ENCODE measurements at places on chromosomes 2 and 18.

DNA sequence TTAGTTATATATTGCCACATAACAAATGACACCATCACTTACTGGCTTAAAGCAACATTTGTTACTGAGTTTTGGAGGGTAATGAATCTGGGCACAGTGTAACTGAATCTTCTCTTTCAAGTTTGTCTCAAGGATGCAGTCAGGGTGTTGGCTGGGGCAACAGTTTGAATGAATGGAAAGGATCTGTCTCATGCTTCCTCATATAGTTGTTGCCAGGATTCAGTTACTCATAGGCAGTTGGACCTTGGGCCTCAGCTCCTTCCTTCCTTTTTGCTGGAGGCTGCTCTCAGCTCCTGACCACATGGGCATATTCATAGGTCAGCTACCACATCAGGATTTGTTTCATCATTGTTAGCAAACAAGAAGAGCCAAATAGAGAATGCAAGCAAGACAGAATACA, 466.1 kb upstream of the MC4R start:
- DNase-seq = no peak

DNA sequence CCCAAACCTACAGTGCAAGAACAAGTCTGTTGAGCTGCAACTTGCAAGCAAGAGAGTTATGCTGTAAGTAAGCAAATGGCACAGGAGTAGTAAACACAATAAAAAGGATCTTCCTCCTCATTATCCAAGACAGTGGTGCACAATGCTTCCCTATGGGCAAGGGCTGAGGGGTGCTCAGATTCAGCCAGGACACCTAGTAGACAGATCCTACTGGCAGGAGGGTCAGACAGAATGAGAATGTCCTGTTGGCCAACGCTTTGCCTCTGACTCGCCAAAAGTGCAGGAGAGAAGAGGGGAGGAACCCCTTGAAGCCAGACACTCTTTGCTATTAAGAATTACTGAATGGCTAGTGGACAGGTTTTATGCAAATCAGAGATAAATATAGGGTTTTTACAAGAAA, 280.4 kb upstream of the SESTD1 start:
- DNase-seq = no peak

DNA sequence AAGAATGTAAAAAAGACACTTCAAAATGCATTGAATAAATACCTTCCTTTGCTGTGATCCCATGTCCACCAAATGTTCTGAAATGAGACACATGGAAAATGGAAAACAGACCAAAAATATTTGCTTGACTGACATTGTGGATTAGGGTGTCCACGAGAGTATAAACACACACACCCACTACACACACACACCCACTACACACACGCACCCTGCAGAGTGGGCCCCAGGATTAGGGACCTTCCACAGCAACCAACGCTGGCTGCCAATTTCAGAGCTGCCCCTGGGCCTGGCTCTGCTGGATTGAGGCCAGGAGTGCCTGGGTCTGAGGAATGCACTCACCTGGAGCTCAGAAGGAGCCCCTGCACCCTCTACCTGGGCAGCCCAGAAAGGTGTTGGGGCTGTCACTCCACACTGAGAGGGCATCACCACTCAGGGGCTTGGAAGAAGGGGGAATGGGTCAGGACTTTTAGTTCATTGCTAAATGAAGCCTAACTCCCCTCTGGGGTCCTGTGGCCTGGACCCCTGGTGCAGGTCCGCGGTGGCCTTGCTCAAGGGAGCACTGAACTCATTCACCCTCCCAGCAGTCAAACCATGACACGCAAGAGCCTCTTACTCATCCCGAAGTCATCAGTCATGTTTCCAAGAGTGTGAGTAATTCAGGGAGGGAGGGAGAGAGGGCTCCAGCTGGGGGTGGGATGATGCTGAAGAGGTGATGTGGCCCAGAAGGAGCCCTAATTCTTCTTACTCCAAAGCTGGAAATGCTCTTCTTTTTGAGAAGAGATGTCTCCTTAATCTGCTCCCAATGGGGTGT, 50.2 kb upstream of the PLB1 start:
- DNase-seq = no peak

- no peak for DNase-seq
Observed at GRCh38 chr2:235162082-235162836, 210.4 kb downstream of the SH3BP4 start.
